DMS153 (cell line): ENCODE measurements at places on chromosomes 6 and 20.

DNA sequence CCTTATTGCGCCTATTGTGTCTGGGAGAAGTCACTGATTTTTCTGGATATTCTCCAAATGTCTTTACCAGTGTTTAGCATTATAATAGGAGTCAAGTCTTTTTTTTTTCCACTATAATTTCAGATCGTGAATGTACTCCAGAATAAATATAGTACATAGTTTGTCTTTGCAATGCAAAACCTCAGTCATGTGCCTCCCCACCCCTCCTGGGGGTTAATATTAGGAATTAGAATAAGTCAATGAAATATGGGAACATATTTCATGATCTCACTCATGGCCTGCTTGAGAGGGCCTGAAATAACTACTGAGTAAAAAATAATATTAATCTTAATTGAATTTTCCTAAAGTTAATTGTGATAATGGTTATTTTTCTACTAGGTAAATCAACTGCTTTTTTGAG, 79.0 kb upstream of the TMEM170B start:
- DNase-seq, result no peak

DNA sequence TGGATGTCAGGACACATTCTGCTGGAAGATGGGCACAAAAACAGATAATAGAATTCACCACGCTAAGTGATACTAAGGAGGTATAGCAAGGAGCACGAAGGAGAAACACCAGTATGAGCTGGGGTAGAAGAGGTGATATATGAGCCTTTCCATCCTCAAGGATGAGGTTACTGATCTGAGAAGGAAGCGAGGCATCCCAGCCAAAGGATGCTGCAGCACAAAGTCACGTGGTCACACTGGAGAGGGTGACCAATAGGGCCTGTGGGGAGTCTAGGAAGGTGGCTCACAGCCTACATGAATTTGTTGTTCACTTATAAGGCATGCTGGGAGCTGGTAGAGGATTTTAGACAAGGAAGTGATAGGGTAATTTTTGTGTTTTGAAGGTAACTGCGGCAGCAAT, 1.4 kb downstream of the GINS1 start:
- DNase-seq, result no peak

DNA sequence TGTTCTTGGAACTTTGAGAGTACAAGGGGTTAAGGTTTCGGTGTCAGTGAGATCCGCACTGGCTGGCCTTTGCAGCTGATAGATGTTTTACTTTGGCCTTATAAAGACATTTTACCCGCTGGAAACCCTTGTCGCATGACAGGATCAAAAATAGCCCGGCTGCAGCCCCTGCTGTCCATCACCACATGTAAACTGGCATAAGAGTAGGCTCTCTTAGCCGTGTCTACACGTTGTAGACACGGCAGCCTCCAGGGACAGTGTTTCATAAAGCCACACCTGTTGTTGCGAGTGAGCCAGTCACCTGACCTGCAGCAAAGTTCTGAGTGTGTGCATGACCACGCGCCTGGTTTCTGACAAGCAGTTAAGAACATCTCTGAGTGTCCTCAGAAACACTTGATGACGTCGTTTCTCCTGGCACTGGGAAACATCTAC, 8.5 kb downstream of the RBM24 start:
- DNase-seq, result no peak

- DNase-seq, result no peak
Observed at GRCh38 chr6:8082954-8083858, 19.0 kb upstream of the BLOC1S5 start.

- no peak for DNase-seq
Observed at GRCh38 chr6:113924312-113924723, 46.6 kb downstream of the HDAC2 start.

DNA sequence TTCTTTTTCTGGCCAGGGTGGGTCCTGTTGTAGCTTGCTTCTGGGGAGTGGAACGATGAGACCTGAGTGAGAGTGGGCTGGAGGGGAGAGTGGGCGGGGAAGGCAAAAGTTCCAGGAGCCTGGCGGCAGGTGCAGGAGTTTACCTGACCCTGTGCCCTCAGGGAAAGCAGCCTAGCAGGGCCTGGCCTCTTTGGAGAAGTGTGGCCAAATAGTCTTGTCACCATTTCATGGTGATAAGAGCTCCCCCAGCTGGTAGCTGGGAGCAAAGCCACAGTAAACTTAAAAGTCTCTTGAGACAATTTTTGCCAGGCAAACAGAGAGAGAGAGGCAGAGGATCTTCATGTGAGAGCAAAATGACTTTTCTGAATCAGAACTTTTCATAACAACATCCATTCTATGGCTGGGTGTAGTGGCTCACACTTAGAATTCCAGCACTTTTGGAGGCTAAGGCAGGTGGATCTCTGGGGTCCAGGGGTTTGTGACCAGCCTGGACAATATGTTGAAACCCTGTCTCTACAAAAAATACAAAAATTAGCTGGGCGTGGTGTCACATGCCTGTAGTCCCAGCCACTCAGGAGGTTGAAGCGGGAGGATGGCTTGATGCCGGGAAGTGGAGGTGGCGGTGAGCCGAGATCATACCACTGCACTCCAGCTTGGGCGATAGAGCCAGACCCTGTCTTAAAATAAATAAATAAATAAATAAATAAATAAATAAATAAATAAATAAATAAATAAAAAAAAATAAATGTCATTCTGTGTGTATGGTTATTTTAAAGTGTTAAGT, 161.8 kb upstream of the SCGN start:
- DNase-seq, result peak; percentile 83
